DND-41 (cell line): ENCODE measurements at places on chromosomes 4 and X.

- H3K36me3 ChIP-seq: peaks cover 72% of the 10 kb centered on the region
- peak overlapping the region; percentile 71; the same call in 1 of the 2 replicates for H3K27ac ChIP-seq
- H3K4me3 ChIP-seq: no peak overlapping the region
Measured at GRCh38 chrX:1466971-1467561, 14.4 kb upstream of the ASMTL start.

DNA sequence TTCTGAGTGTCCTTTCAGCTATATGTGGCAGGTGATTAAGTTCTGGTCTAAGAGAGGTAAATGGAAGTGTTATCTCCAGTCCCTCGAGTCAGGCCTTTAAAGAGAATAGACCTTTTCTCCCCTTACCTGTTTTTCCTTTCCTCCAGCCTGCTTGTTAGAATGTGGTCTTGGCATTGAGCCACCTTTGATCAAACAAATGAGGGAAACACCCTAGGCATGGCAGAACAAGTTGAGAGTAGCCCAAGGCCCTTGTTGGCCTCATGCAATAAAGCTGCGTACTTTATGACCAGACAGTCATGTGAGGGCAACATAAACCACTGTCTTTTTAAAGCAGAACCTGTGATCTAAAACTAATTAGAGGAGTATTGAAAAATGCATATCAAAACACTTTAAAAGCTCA is 13.2 kb upstream of the IL13RA2 start:
- H3K4me1 ChIP-seq: no peaks in the 10 kb centered on the region
- no peak overlapping the region for H3K4me3 ChIP-seq
- H3K36me3 ChIP-seq: no peaks in the 10 kb centered on the region
- no peak overlapping the region for H3K27ac ChIP-seq
- H3K27me3 ChIP-seq: no peaks in the 10 kb centered on the region
- no peak for DNase-seq

- no peak for DNase-seq
- H3K36me3 ChIP-seq: no peaks in the 10 kb centered on the region
- no peaks in the 10 kb centered on the region for H3K27me3 ChIP-seq
- H3K4me3 ChIP-seq: no peak overlapping the region
- H3K27ac ChIP-seq: no peak overlapping the region
Measured at GRCh38 chr4:5683566-5683965, 24.8 kb downstream of the EVC2 start.

DNA sequence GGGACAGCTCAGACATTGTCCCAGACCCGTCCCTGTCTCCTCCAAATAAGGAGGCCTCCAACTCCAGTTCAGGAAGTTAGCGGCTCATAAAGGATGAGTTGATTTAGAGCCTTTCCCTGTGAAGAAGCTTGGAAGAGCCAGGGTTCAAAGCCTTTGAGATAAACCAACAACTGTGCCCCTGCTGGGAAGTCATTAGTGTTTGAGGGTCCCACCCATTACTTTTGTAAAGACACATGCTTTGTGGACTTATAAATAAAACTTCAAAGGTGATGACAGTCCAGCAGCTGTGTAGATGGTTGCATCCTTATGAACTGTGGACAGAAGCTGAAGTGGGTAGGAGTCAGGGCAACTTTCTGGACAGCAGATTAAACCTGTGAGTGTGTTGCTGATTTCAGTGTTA is 86.0 kb upstream of the PGRMC2 start:
- H3K4me3 ChIP-seq: no peak overlapping the region
- H3K27ac ChIP-seq: no peak overlapping the region
- no peak for DNase-seq
- no peaks in the 10 kb centered on the region for H3K27me3 ChIP-seq
- no peaks in the 10 kb centered on the region for H3K4me1 ChIP-seq
- H3K36me3 ChIP-seq: no peaks in the 10 kb centered on the region

DNA sequence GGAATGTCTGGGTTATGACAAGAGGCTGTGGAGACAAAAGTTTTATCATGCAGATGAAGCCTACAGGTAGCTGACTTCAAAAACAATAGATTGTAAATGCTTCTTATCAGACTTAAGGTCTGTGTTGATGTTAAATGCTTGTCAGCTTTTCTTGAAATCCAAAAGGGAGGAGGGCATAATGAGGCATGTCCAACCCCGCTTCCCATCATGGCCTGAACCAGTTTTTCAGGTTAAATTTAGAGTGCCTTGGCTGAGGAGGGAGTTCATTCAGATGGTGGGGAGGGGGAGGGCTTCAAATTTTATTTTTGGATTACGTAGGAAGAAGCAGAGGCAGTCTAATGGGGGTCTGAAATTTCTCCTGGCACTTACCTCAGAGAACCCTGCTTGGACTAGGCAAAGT is 207.7 kb upstream of the HDX start:
- H3K36me3 ChIP-seq: no peaks in the 10 kb centered on the region
- no peak for DNase-seq
- no peaks in the 10 kb centered on the region for H3K27me3 ChIP-seq
- H3K4me1 ChIP-seq: no peaks in the 10 kb centered on the region
- H3K4me3 ChIP-seq: no peak overlapping the region
- no peak overlapping the region for H3K27ac ChIP-seq

DNA sequence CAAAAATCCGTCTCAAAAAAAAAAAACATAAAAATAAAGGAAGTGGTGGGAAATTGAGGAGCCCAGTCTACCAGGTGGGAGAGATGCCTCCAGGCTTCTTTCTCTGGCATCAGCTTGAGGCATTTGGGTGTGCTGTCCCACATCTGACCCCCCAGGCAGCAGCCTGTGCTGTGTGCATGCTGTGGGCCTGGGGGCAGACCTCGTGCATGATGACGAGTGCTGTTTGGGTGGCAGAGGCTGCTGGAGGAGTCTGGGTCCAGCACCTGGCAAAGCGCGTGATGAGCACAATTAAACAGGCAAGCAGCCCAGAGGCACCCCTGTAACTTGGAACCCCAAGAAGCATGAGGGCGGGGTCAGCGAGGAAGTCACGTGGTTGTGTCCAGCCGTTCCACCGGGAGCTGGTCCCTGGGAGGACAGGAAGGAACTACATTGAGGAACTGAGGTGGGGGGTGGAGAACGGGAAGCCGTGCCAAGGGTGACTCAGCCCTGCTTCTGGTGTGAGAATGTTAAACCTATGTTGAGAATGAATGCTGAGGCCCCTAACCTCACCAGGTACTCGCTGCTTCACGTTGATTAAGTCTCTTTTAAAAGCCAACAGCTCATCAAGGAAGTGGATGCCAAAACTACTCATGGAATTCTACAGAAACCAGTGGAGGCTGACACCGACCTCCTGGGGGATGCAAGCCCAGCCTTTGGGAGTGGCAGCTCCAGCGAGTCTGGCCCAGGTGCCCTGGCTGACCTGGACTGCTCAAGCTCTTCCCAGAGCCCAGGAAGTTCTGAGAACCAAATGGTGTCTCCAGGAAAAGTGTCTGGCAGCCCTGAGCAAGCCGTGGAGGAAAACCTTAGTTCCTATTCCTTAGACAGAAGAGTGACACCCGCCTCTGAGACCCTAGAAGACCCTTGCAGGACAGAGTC is 6.1 kb downstream of the TACC3 start:
- DNase-seq: no peak
- peaks cover 99% of the 10 kb centered on the region for H3K36me3 ChIP-seq
- H3K27me3 ChIP-seq: no peaks in the 10 kb centered on the region
- no peak overlapping the region for H3K27ac ChIP-seq

- no peaks in the 10 kb centered on the region for H3K27me3 ChIP-seq
- H3K36me3 ChIP-seq: no peaks in the 10 kb centered on the region
- no peak overlapping the region for H3K4me3 ChIP-seq
- no peaks in the 10 kb centered on the region for H3K4me1 ChIP-seq
Measured at GRCh38 chrX:117610806-117611205, 505.8 kb downstream of the KLHL13 start.

- H3K36me3 ChIP-seq: no peaks in the 10 kb centered on the region
- no peak overlapping the region for H3K4me3 ChIP-seq
- no peaks in the 10 kb centered on the region for H3K4me1 ChIP-seq
- no peak for DNase-seq
- H3K27ac ChIP-seq: no peak overlapping the region
- H3K27me3 ChIP-seq: peaks cover 3% of the 10 kb centered on the region
Measured at GRCh38 chr4:159428975-159429692, 326.3 kb downstream of the RAPGEF2 start.

GRCh38 chr4:94595880-94596483 is 144.2 kb downstream of the PDLIM5 start:
- no peaks in the 10 kb centered on the region for H3K36me3 ChIP-seq
- DNase-seq: no peak
- no peak overlapping the region for H3K27ac ChIP-seq
- H3K27me3 ChIP-seq: no peaks in the 10 kb centered on the region

DNA sequence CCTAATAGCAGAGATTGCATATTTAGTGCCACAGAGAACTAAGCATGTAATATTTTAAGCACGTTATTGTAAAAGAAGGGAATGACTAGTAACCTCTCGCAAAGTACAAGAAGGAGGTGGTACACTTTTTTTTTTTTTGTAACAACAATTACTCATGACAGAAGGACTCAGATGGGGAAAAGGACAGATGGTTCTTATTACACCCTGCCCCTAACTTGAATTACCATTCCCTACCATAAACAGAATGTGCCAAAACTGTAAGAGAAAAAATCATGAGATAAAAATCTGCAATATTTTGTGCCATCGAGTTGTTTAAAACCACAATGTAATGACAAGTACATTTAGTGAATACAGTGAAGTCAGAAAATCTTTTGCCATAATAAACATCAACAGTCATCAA is 33.0 kb upstream of the RAPGEF2 start:
- no peaks in the 10 kb centered on the region for H3K36me3 ChIP-seq
- DNase-seq: no peak
- H3K27ac ChIP-seq: no peak overlapping the region
- no peaks in the 10 kb centered on the region for H3K27me3 ChIP-seq

DNA sequence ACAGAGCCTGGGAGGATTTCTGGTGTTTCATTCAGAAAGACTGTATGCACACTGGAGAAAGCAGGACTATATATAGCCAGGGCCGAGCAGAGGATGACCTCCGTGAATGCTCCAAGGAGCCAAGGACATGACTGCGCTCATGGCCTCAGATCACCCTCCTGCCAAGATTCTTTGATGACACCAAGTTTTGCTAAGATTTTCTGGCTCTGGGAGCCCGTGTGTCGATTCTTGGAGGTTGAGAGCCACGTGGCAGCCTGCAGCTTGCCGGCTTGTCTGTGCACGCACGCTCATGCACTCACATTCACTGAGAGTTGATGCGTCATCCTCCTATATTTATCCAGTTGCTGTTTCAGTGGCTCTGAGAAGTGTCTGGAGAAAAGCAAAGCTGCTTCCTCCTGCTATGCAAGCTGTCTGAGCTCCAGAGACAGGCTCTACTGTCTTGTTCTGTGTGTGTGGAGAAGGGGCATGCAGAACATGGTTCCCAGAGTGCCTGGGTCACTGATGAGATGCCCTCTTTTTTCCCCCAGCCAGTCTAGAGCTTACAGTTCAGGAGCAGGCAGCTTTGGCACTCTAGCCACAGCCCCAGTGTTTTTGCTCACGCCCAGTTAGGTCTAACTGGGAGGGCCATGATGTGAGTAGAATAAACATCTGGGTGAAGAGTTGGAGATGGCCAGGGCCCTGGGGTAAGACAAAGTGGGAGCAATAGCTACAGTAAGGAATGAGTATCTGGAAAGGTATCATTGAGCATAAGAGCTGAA is 64.9 kb upstream of the SCOC start:
- no peaks in the 10 kb centered on the region for H3K4me1 ChIP-seq
- H3K36me3 ChIP-seq: no peaks in the 10 kb centered on the region
- no peak for DNase-seq
- no peak overlapping the region for H3K27ac ChIP-seq

DNA sequence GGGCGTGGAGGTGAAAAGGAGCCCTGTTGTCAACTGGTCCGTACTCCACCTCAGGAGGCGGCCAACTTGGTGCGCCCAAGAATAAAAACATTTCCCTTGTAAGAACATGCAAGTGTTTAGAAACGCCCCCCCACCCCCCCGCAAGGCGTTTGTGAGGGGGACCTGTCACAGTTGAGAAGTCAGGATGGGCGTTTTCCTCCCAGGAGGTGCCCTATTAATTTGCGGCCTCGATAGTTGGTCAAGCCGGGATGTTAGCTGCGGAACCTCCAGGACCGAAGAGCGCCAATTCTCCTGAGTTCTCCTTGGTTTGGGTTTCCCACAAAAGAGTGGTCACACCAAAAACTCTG is 651 bp upstream of the SAP30 start:
- peak; percentile 75 for DNase-seq
- H3K27ac ChIP-seq: peak overlapping the region; percentile 95
- H3K4me1 ChIP-seq: peaks cover 62% of the 10 kb centered on the region
- peak overlapping the region; percentile 99 for H3K4me3 ChIP-seq

GRCh38 chr4:99852199-99852749 is 35.6 kb downstream of the DAPP1 start:
- no peak overlapping the region for H3K4me3 ChIP-seq
- DNase-seq: no peak
- H3K27me3 ChIP-seq: peaks cover 2% of the 10 kb centered on the region
- H3K36me3 ChIP-seq: no peaks in the 10 kb centered on the region

- no peaks in the 10 kb centered on the region for H3K27me3 ChIP-seq
- H3K27ac ChIP-seq: peak overlapping the region; percentile 65
- DNase-seq: peak; percentile 67
- no peaks in the 10 kb centered on the region for H3K36me3 ChIP-seq
- peak overlapping the region; percentile 1; the same call in 1 of the 2 replicates for H3K4me3 ChIP-seq
Measured at GRCh38 chr4:129532573-129532972, 436.6 kb downstream of the C4orf33 start.

- H3K4me1 ChIP-seq: no peaks in the 10 kb centered on the region
- H3K4me3 ChIP-seq: no peak overlapping the region
- DNase-seq: no peak
- peaks cover 37% of the 10 kb centered on the region for H3K27me3 ChIP-seq
- no peaks in the 10 kb centered on the region for H3K36me3 ChIP-seq
Measured at GRCh38 chr4:2406406-2406805, 12.0 kb downstream of the ZFYVE28 start.

GRCh38 chrX:111041018-111041462 is 55.0 kb upstream of the PAK3 start:
- H3K36me3 ChIP-seq: no peaks in the 10 kb centered on the region
- no peaks in the 10 kb centered on the region for H3K4me1 ChIP-seq
- no peak for DNase-seq
- no peak overlapping the region for H3K4me3 ChIP-seq
- no peaks in the 10 kb centered on the region for H3K27me3 ChIP-seq

DNA sequence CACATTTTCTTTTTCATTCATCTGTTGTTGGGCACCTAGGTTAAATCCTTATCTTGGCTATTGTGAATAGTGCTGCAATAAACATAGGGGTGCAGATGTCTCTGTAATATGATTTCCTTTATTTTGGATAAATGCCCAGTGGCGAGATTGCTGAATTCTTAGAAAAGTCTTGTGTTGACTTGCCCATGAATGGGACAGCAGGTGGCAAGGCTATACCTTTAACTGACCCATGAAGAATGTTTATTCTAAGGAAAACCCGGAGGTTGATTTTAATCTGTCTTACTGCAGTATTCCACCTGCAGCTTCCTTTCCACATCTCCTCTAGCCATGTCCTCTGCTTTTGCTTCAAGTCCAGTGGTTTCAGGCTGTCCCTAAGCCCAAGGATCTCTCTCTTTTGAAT is 220.6 kb downstream of the SNCA start:
- H3K27me3 ChIP-seq: no peaks in the 10 kb centered on the region
- no peak overlapping the region for H3K4me3 ChIP-seq
- DNase-seq: no peak
- no peaks in the 10 kb centered on the region for H3K36me3 ChIP-seq
- H3K4me1 ChIP-seq: peaks cover 35% of the 10 kb centered on the region

- peaks cover 26% of the 10 kb centered on the region for H3K36me3 ChIP-seq
- peaks cover 16% of the 10 kb centered on the region for H3K4me1 ChIP-seq
- no peak overlapping the region for H3K27ac ChIP-seq
- no peaks in the 10 kb centered on the region for H3K27me3 ChIP-seq
- H3K4me3 ChIP-seq: no peak overlapping the region
Measured at GRCh38 chr4:184653650-184654049, 4.1 kb downstream of the PRIMPOL start.

- no peaks in the 10 kb centered on the region for H3K36me3 ChIP-seq
- peaks cover 15% of the 10 kb centered on the region for H3K27me3 ChIP-seq
Measured at GRCh38 chr4:7199129-7199725, 6.9 kb downstream of the SORCS2 start.

- no peaks in the 10 kb centered on the region for H3K27me3 ChIP-seq
- H3K36me3 ChIP-seq: peaks cover 16% of the 10 kb centered on the region; the same call in 1 of the 2 replicates
- H3K4me3 ChIP-seq: no peak within 1 kb of the TSS
- peak within 1 kb of the TSS; percentile 60 for H3K27ac ChIP-seq
- H3K4me1 ChIP-seq: peaks cover 45% of the 10 kb centered on the region
Measured at GRCh38 chr4:70721747-70722146, at the start of gene RUFY3. Gene RUFY3, plus strand, starts transcription at chr4:70721964. Its CDS starts 610 bp downstream, at chr4:70722574.
